ENCODE measurements at places on chromosomes 4 and X. TPM values are rescaled to one million over a fixed set of nuclear protein-coding genes. Genes with fewer than 3 reads are reported as not detected.

- no peak for DNase-seq
Measured at GRCh38 chrX:31240982-31241381, 169.1 kb upstream of the FTHL17 start.

DNA sequence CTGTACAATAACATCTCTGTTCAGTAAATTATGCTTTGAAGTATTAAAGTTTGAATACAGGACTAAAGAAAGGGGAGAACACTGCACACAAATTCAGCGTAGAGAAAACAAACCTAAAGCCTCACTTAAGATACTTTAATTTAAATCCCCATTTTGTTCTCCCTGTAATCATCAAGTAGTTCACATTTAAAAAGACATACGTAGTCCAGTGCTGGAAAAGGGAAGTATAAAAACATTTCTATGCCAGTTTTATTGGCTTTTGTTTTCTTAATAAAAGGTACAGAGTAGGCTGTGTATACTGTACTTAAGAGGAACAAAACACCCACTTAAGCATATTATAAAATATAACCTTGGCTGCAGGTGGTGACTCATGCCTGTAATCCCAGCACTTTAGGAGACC lies 101.6 kb downstream of the FGF16 start:
- no peak for DNase-seq

GRCh38 chrX:93346309-93346708 lies 327.1 kb downstream of the NAP1L3 start:
- DNase-seq = no peak

Gene ARX
- total RNA-seq = not detected

Gene GATA1
- not detected for total RNA-seq

Gene SOD3
- 23.1 TPM for total RNA-seq

GRCh38 chrX:124256216-124256615 lies 76.2 kb upstream of the TEX13D start:
- peak; percentile 47 for DNase-seq

Gene ADAM29
- total RNA-seq = not detected

Gene PPARGC1A
- total RNA-seq = 9.3 TPM

Gene GRID2
- total RNA-seq = 2.9 TPM

DNA sequence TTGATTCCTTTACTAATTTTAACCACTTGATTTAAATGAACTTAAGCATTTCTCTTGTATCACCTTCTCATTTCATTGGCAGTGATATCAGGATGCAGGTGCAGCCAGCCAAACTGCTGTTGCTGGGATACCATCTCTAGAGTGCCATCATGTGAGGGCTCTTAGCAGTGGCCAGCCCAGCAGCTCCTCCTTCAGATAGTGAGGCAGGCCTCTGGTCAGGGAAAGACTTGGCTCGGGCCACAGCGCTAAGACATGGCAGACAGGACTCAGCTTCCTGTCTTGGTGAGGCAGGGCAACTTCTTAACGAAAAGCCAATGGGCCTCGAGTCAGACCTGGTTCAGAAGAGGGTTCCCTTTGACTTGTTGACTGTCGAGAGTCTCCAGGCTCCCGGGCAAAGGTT lies 50.0 kb downstream of the NOP14 start:
- DNase-seq = no peak

DNA sequence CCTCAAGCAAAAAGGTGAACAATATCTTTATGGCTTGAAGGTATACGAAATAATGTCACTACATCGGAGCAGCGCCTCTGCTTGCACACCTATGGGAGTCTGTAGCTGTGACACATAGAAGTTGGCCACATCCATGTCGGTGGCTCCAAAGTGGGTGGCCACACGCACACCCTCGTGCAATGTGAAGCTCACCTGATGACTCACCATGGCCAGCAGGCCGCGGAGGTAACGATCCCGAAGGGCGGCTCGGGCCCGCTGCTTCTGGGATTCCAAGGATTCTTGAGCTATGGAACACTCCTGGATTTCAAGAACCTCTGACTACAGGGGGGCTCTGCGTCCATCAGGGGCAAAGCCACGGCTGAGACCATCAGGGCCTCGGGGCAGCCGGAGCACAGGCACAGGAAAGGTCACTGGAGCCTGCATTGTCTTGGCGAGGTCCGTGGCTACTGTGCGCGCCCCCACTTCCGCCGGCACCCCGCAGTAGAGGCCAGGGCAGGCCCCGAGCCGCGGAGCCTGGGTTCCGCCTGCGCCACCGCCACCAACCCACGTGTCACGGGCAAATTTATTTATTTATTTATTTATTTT lies 25.2 kb downstream of the NYX start:
- no peak for DNase-seq

- DNase-seq = no peak
Measured at GRCh38 chr4:107818301-107818910, 6.3 kb upstream of the SGMS2 start.

- DNase-seq = no peak
Measured at GRCh38 chr4:176150356-176150682, 45.1 kb downstream of the SPATA4 start.

Gene HADH
- 59.1 TPM for total RNA-seq

DNA sequence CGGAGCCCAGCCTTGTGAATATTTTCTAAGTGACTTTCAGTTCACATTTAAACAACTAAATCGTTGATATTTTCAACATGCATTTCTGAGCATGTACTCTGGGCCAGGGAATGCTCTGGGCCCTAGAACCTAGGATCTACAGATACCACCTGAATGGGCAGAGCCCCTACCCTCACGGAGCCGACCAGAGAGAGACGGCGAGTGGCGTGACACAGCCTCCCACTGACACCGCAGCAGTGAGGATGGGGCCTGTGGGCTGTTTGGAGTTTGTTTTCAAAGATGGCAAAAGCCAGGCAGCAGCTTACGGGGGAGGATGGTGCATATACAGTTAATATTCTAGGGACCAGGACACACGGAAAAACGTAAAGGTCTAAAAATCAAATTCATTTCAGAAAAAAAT lies 17.7 kb downstream of the NELFA start:
- no peak for DNase-seq

DNA sequence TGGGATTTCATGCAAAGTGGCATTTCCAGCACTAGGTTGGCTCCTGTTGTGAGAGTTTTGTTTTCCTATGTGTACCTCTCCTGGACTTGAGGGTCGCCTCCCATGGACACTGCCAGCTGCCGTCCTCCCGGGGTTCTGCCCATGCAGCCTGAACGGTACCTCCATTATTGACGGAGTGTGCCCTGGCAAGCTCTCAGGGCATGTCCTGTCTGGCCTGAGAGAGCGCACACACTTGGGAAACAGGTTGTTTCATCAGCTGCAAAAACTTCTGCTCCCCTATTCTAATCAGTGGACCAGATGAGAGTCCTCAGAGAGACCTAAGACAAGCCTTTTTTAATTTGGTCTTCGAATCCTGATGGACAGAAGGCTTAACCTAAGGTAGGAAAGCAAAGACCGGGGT lies 56.6 kb upstream of the HOPX start:
- DNase-seq = no peak

DNA sequence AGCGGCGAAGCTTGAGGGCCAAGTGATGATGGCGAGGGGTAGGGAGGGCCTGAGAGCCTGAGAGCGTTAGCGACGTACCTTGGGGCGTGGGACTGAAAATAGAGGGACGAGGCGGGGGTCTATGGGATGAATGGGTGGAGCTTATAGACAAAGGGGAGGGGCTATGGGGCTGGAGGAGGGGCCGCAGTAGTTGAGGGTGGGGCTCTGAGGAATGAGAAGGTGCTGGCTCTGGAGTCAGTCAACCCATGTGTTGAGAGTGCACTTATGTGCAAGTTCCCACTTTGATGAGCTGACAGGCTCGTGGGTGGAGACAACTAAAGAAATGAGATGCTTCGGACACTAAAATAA lies 488 bp downstream of the TBC1D25 start:
- no peak for DNase-seq

Data from adrenal gland (tissue), 19 donors.